ENCODE measurements at places on chromosomes 1 and 21.
A peak's percentile ranks its signal among the peaks of the same experiment; 100 is the strongest.

DNA sequence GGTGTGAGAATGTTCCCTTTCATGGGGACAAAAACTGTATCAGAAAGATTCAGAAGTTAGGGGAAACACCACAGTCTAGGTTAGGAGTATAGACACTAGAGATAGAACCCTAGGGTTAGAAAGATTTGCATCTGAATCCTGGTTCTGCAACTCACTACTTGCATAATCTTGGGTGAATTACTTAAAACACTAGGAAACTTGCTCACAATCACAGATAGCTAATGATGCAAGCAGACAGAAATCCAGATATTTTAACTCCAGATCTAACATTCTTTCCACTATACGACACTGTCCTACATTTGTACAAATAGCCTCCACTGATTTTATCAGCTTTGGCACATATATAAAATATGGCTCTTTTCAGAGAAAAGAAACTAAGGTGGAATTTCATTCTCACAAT lies 30.8 kb upstream of the GLIS1 start:
- no peak for DNase-seq

DNA sequence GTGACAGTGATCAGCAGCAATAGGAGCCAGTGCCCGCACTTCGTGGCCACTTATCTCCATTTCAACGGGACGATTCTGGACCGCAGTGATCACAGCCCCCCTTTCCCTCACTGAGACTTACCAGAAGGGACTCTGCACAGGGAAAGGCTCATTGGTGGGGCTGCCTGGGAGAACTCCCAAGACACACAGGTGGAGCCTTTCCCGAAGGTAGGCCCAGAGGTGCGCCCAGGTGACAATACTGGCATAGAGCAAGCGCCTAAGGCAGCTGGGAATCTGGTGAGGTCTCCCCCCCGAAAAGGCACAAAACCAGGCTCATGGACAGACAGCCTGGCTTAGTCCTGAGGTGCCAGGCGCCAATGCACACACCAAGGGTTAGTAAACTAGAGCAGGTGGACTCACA lies 318.9 kb downstream of the AJAP1 start:
- DNase-seq: no peak

GRCh38 chr1:21961799-21962198 lies 15.0 kb upstream of the CELA3B start:
- DNase-seq: no peak

GRCh38 chr1:211261229-211261628 lies 2.1 kb downstream of the RCOR3 start:
- DNase-seq: no peak

DNA sequence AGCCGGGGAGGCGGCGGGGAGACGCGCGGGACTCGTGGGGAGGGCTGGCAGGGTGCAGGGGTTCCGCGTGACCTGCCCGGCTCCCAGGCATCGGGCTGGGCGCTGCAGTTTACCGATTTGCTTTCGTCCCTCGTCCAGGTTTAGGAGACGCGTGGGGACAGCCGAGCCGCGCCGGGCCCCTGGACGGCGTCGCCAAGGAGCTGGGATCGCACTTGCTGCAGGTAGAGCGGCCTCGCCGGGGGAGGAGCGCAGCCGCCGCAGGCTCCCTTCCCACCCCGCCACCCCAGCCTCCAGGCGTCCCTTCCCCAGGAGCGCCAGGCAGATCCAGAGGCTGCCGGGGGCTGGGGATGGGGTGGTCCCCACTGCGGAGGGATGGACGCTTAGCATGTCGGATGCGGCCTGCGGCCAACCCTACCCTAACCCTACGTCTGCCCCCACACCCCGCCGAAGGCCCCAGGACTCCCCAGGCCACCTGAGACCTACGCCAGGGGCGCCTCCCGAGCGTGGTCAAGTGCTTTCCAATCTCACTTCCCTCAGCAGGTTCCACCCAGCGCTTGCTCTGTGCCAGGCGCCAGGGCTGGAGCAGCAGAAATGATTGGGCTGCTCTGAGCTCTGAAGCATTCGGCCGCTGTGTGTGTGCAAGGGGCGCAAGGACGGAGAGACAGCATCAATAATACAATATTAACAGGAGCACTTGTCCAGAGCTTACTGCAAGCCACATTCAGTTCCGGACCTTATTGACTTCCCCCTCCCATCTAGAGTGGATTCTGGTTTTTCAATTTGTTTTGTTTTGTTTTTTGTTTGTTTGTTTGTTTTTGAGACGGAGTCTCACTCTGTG lies 10.3 kb downstream of the SIM2 start:
- no peak for DNase-seq

- DNase-seq: no peak
Observed at GRCh38 chr1:151144474-151145303, 1.7 kb downstream of the SEMA6C start.

DNA sequence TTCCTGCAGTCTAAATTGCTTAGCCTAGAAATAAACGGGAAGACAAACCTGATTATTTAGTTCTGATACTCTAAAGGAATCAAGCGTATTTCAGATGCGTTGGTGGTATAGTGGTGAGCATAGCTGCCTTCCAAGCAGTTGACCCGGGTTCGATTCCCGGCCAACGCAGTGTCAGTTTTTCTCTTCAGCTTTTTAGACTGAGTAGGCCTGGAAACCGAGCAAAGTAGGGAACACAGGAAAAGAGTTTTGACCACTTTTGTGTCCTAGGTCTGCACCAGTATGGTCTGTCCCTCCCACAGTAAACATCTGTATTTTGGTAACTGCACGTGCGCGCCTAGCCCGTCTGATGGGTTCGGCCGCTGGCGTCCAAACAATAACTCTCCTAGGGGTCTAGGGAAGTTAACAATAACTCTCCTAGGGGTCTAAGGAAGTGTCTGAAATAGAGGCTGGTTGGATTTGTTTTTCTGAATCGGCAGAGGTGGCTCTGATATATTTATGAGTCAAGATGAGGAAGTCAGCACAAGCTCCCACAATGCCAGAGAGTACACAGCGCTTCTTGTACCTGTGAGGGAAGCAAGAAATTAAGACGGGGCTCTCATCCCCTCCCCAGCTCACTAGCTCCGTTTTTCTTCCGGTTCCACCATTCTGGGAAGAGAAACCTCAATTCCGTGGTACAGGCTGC lies 15.6 kb upstream of the HJV start:
- peak; percentile 69 for DNase-seq

- DNase-seq: no peak
Observed at GRCh38 chr1:115138271-115138670, 49.0 kb upstream of the TSPAN2 start.

GRCh38 chr1:18211764-18212163 lies 104.2 kb downstream of the IGSF21 start:
- no peak for DNase-seq

DNA sequence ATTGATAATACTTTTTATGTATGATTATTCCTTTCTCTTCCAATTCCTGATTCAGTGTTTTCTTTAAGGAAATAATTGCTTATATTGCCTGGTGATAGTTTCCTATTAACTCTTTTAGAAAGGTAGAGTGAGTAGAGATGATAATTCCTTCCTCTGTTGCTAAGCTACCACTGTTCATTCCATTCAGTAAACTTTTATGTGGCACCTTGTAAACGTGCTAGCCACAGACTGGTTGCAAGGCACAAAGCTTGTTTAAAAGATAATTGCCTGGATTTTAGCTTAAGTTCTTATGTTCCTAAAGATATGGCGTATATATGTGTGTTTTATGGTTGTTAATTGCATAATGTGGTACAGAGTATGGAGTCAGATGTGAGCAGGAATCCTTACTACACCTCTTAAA lies 3.2 kb downstream of the ZFYVE9 start:
- no peak for DNase-seq

- DNase-seq: no peak
Observed at GRCh38 chr1:6026095-6026809, 19.4 kb upstream of the KCNAB2 start.

DNA sequence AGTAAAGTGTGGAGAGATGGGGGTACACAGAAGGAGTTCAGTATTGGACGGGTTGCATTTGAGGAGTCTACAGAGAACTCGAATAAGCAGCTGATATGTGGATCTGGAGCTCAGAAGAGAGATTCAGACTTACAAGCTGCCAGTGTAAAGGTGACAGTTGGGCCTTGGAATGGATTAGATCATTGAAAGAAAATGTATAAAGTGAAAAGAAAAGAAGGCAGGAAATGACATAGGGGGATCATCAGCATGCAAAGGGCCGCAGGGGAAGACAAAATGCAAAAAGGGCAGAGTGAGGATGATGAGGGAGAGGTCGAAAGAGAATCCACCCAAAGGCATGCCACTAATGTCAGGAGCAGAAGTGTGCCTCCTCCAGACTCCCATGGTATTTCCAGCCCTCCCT lies 273.3 kb downstream of the TNR start:
- no peak for DNase-seq

- DNase-seq: no peak
Observed at GRCh38 chr1:183110326-183110880, 75.7 kb upstream of the LAMC2 start.

GRCh38 chr21:18951271-18952038 lies 547.9 kb upstream of the TMPRSS15 start:
- DNase-seq: no peak

GRCh38 chr1:206513312-206514111 lies 6.2 kb downstream of the RASSF5 start:
- no peak for DNase-seq

DNA sequence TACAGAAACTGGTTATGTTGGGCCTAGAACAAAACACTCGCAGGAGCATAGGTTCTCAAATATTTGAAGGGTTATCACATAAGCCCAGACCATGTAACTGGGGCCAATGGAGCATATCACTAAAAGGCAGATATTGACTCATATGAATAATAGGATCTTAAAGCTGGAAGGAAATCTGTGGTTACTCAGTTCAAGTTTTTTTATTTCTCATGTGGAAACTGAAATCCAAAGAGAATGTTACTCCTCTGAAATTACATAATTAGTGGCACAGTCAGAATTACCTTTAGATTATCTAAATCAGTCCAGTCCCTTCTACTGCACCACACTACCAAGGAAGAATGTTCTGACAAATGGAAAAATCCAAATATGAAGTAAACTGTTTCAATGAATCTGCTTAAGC lies 12.0 kb downstream of the SLAMF8 start:
- no peak for DNase-seq

Data from COR-L47 (cell line).